ENCODE measurements at places on chromosomes 7 and 10.

GRCh38 chr7:12475362-12476063, 71.8 kb upstream of the VWDE start:
- DNase-seq: no peak

DNA sequence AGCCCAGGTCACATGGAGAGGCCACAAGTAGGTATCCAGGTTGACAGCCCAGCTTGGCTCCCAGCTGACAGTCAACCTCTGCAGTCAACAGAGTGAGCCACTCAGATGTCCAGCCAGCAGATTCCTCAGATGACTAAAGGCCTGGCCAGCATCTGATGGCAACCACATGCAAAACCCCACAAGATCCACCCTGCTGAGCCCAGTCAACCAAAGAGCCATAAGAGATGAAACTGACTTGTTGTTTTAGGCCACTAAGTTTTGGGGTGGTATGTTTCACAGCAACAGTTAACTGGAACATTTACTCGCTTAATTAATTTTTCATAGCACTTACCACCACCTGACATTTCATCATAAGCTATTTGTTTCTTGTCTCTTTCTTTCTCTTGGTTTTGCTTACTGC, 107.3 kb upstream of the KDM7A start:
- DNase-seq: no peak

DNA sequence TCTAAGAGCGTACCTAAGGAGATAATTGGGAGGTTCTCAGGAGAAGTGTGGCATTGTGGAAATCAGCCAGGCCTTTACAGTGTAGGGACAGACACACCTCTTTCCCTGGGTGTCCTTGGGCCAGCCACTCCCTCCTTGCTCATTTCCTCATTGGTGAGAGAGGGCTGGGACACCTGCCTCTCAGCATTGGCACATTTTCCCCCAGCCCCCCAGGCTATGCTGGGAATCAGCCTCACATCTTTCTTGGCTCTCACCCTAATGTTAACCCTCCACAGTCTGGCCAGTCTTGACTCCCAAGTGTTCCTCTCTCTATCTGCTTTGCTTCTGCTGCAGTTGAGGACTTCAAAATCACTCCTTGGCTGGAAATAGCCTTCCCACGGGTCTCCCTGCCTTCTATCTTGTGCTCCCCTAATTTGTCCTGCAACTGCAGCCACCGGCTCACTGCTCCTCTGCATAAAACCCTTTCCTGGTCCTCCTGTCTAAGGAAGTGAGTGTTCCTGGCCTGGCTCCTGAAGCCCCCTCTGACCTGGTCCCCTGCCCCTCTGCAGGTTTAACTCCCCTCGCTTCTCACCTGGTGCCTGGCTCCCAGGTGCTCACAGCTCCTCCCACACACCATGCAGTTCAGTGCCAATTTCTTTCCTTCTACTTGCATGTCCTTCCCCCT, 15.8 kb downstream of the TBXAS1 start:
- DNase-seq: no peak

- DNase-seq: no peak
Observed at GRCh38 chr7:78529392-78529791, 730.8 kb downstream of the PHTF2 start.
